ENCODE measurements at places on chromosomes 4 and X.

DNA sequence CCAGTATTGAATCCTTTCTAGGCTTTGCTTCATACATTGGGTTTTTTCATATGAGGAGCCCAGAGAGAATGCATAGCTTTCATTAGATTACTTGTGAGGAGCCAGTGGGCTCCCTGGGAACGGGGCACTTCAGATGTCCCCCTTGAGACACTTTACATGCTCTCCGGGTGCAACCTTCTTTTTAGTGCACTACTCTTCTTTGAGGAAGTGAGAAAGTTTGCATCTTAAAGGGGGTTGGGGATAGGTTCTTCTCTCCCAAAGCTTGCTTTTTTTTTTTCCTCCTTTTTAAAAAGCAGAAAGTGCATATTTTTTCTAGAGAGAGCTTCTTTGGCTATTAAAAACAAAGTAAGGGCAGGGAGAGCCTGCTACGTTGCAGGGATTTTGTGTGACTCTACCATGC lies 4.3 kb downstream of the HADH start:
- no peak for DNase-seq

DNA sequence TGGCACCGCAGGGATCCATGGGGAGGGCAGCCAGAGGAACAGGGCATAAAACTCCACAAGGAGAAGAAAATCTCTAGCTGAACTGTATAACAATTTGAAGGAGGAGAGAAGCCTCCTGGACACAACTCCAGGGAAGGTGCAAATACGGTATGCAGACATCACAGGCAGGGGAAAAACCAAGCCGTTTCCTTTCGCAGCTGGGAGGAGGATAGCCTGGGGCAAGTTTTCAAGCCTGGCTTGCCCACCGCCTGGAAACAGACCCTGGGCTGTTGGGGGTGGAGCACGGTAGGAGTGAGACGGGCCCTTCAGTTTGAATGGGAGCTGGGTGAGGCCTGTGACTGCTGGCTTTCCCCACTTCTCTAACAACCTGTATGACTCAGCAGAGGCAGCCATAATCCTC lies 43.4 kb upstream of the TAF9B start:
- DNase-seq = no peak

GRCh38 chrX:103878466-103879122 lies 46.5 kb upstream of the RAB9B start:
- DNase-seq = no peak

DNA sequence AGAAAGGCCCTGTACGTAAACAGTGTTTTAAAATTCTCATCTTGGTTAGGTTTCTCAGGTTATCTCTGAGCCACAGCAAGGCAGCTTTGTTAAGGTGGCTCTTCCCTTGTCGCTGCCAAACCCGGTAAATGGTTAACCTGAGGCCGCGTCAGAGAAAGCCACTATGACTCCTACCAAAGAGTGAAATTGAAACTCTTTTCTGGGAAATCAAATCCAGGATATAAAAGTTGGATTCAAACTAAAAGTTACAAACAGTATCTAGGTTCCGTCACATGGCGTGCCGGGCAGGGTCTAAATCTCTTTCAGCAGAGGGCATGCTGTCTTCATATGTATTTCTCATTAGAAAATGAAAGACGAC lies 433 bp downstream of the MMAA start:
- DNase-seq = peak; percentile 16

GRCh38 chr4:159209249-159209648 lies 106.4 kb downstream of the RAPGEF2 start:
- DNase-seq = no peak

GRCh38 chr4:20723019-20723418 lies 22.8 kb downstream of the PACRGL start:
- no peak for DNase-seq

- no peak for DNase-seq
These were observed 52.1 kb downstream of the XAGE2 start for GRCh38 chrX:52420824-52421443.

DNA sequence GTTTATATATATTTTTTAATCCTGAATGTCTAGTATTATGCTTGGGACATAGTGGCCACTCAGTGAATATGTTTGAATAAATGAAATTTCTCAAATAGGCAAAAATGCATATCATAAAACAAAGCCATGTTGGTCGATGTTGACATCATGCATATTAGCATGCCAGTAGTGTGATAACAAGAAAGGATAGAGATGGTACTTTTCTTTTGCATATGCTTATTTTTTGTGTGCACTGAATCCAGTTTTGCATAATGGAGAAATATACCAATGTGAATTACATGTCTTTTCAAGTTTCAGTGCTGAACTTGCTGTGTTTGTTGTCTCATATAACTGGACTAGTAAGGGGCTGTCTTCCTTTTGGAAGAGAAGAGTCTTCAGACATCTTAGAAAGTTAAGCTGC lies 7.5 kb downstream of the CPE start:
- DNase-seq = no peak

- no peak for DNase-seq
These were observed 12.4 kb downstream of the UBE2K start for GRCh38 chr4:39710098-39710896.

GRCh38 chr4:146255874-146256273 lies 41.5 kb downstream of the REELD1 start:
- DNase-seq = no peak

DNA sequence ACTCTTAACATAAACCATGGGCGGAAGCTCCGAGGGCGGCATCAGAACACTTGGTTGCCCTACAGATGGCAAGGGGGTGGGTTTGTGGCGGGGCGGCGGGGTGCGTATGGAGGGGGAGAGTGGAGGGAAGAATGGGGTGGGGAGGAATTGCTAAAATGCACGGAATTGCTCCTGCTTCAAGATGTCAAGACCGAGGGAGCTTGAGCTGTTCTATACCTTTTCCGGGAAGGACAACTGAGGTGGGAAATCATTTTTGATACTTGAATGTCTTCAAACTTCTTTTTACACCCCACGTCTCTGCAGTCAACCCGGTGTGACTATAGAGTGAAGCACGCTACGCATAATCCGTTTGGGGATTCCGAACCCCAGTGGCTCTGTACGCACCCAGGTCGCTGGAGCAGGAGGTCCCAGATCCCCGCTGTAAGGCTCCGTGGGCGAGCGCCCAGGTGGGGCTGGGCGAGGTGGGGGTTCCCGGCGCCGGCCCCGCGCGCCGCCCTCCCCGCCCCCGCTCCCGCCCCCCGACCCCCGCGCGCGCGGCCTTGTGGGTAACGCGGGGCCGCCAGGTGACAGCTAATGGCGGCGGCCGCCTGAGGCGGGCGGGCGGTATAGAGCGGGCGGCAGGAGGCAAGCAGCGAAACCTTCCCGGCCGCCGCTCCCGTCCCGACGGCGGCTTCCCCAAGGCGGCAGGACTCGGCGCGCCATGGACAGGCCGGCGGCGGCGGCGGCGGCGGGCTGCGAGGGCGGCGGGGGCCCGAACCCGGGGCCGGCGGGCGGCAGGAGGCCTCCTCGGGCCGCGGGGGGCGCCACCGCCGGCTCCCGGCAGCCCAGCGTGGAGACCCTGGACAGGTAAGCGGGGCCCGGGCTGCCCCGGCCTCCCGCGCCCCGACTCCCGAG lies at the start of gene MTMR1:
Gene MTMR1, plus strand, starts transcription at position 566 of the 894 bp plus-strand sequence. Its CDS starts 135 bp downstream, at position 701.
- peak; percentile 55 for DNase-seq

GRCh38 chrX:23195761-23196160 lies 138.9 kb upstream of the PTCHD1 start:
- no peak for DNase-seq

GRCh38 chr4:87165892-87166291 lies 54.5 kb downstream of the KLHL8 start:
- no peak for DNase-seq

DNA sequence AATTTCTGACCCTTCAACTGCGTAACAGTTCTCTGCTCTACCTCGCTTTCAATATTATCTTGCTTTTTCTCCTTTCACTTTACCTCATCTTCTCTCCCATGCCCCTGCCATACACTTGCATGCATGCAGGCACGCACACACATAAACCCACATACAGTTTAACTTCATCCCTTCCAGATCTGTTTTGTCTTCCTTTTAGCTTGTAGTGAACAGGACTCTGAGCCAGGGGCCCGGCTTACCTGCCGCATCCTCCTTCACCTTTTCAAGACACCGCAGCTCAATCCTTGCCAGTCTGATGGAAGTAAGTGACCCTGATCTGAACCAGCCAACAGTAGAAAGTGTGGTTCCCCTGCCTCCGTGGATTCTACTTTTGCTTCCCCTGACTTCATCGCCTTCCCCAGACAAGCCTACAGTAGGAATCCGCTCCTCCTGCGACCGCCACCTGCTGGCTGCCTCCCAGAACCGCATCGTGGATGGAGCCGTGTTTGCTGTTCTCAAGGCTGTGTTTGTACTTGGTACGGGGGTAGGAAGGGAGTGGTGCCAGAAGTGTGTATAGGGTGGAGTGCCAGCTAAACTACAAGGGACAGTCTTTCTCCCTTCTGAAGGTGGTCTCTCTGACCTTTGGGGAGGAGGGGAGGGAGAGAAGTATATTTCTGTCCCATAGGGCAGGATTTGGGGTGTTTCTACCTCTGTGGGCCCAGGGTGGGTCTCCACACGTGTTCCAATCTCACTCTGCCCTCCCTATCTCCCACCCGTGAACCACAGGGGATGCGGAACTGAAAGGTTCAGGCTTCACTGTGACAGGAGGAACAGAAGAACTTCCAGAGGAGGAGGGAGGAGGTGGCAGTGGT lies 10.7 kb downstream of the MED12 start:
- peak; percentile 76 for DNase-seq

DNA sequence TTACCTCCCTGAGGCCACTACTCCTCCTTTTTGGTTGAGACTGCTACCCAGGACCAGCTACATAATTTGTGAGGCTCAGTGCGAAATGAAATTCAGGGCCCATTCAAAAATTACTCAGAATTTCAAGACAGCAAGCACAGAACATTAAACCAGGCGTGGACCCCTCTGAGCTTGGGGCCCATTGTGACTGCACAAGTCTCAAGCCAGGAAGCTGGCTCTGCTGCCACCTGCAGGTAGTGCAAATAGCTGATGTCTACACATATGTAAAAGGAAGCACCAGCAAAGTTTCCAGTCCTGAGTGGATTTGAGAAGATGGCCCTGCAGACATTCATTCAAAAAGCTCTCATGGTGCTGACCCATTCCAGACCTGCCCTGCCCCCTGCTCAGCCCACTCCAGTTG lies 213.4 kb upstream of the LNX1 start:
- no peak for DNase-seq

DNA sequence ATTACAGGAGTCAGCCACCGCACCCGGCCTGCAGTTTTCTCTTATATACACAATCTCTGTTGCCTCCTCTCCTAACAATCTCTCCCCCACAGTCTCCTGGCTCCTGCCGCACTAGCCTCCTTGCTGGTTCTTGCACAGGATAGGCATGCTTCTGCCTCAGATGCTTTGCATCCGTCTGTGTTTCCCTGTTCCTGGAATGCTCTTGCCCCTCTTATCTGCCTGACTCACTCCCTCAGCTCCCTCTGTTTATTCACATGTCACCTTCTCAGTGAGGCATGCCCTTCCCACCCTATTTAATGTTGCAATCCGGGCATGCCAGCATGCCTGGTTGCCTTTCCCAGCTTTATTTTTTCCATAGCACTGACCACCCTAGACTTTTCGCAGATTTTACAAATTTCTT lies 161.9 kb downstream of the PHF8 start:
- DNase-seq = no peak

- no peak for DNase-seq
These were observed 115.7 kb downstream of the SLIT2 start for GRCh38 chr4:20367446-20367845.

DNA sequence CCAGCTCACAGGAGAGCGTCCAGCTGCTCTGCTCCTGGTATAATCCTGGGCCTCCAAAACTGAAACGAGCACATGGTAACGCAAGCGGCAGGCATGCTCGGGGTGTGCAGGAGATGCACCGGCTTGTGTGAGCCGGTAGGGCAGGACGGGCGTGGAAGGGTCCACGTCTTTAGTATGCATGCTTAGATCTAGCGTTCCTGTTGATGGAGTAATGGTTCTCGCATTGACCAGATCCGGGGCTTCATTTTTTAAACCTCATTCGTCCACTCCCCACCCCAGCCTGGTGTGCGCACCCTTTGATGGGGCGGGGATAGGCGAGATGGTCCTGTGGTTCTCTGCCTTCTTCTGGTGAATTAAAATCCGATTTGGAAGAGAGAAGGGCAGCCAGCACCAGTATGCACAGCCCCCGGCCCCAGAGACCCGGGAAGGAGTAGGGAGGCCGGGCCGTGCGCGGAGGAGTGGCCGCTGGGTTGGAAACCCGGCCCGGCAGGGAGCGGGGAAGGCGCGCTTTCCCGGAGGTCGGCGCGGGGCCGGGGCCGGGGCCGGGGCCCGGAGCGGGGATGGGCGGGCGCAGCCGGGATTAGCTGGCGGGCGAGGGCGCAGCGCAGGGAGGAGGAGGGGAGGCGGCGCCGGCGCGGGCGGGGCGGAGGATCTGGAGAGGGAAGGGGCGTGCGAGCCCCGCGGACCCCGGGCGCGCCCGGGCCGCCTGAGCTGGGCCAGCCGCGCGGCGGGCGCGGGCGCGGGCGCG lies 39.9 kb downstream of the FAM149A start:
- no peak for DNase-seq

- DNase-seq = peak; percentile 20
These were observed 58.1 kb downstream of the MAML3 start for GRCh38 chr4:140095694-140096482.

DNA sequence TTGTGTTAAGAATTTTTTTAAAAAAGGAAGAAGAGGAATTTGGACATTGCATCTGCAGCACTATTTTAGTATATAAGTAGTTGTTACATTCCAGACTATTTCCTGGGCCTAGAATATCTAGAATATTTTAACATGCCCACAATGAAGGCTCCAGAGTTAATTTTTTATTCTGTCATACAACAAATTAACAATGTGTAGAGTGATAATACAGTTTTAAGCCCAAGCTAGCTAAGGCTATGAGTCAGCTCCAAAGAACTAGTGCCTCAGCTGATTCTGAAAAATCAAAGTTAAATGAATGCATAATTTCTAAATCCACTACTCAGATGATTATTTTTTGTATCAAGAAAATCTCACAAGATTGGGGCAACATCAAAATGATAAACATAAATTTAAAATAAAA lies 231.4 kb downstream of the PRDM5 start:
- no peak for DNase-seq

DNA sequence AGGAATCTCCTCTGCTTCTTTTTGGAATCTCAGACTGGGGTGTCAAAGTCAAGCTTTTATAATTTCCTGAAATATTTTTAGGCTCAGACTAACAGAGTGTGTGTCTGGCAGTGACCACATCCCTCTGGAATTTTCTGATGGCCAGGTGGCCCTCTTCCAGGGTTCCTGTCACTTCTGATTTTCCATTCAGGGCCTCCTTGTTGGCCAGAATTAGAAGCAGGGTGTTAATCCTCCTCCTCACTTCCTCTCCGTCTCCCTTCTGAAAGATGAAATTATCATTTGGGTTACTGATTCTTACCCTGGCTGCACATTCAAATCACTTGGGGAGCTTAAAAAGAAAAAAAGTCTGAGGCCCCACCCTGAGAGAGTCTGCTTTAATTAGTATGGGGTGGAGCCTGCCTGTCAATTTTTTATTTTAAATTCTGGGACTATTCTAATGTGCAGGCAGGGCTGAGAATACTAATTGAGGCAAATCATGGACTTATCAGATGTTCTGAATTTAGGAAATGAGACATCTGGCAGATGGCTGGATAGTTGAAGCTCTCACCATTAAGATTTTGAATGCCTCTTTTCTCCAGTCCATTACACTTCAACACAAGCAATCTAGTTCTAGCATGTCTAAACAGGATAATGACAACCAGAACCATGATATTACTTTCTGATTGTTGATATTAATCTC lies 43.2 kb downstream of the HAND2 start:
- DNase-seq = no peak
